Activated CD4-positive, alpha-beta T cell treated with anti-CD3 and anti-CD28 coated beads, Interleukin-2, amount 50 U/mL, for 24 hours (primary cell): ENCODE measurements at places on chromosomes 13 and 19.

GRCh38 chr13:52455677-52456041 lies 381 bp downstream of the CKAP2 start:
- peak; percentile 69 for DNase-seq

GRCh38 chr19:29247872-29248271 lies 34.9 kb upstream of the UQCRFS1 start:
- DNase-seq = no peak

DNA sequence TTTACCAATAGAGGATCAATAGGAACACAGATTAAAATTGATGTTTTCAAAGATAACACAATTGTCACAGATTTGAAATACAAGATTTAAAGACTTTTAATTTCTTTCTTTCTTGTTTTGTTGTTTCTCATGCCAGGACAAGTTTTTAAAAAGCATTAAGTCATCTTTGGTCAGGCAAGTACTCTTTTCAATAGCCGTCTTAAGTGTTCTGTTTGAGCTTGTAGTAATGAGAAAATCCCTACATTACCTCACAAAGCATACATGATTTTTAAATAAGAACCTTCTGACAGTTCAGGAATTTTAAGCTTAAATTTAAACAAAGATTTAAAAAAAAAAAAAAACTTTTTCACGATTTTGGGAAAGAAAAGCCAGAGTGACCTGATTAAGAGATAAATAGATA lies 216.3 kb upstream of the PRR20A start:
- DNase-seq = no peak

GRCh38 chr13:59442944-59443486 lies 720.7 kb downstream of the DIAPH3 start:
- no peak for DNase-seq

- no peak for DNase-seq
Observed at GRCh38 chr19:44573627-44574026, 39.7 kb upstream of the IGSF23 start.

GRCh38 chr19:35086455-35086854 lies 29.2 kb upstream of the FXYD3 start:
- DNase-seq = no peak

GRCh38 chr19:18712981-18713380 lies 29.5 kb downstream of the CRTC1 start:
- DNase-seq = no peak

- no peak for DNase-seq
Observed at GRCh38 chr13:93624311-93624777, 397.7 kb downstream of the GPC6 start.

GRCh38 chr13:76016799-76017400 lies 380.8 kb downstream of the LMO7 start:
- no peak for DNase-seq
